Small intestine (tissue), 16 donors: ENCODE measurements at places on chromosomes 4 and X. TPM values are rescaled to one million over a fixed set of nuclear protein-coding genes. Genes with fewer than 3 reads are reported as not detected.

The TMEM154 gene
- 3.8 TPM for polyA plus RNA-seq

The PF4V1 gene
- polyA plus RNA-seq = 0.32 TPM

The MAGEA2B gene
- not detected for polyA plus RNA-seq

The ARHGAP6 gene
- polyA plus RNA-seq = not detected

The POF1B gene
- 98.1 TPM for polyA plus RNA-seq

The ARHGAP36 gene
- not detected for polyA plus RNA-seq

The HS3ST1 gene
- polyA plus RNA-seq = 1.2 TPM

The TMSB15C gene
- 2.9 TPM for polyA plus RNA-seq

- no peak overlapping the region for H3K27ac ChIP-seq
- H3K4me1 ChIP-seq = no peaks in the 10 kb centered on the region
- no peak for DNase-seq
- H3K27me3 ChIP-seq = no peaks in the 10 kb centered on the region
- H3K4me3 ChIP-seq = no peak overlapping the region
These were observed 76.8 kb downstream of the RNF150 start for GRCh38 chr4:141056473-141056872.

- H3K4me1 ChIP-seq = peaks cover 8% of the 10 kb centered on the region
- H3K4me3 ChIP-seq = no peak overlapping the region
- H3K27ac ChIP-seq = no peak overlapping the region
- no peaks in the 10 kb centered on the region for H3K27me3 ChIP-seq
These were observed 35.7 kb upstream of the FAM241A start for GRCh38 chr4:112109360-112110058.

- no peaks in the 10 kb centered on the region for H3K27me3 ChIP-seq
- no peak for DNase-seq
- H3K36me3 ChIP-seq = no peaks in the 10 kb centered on the region
- no peak overlapping the region for H3K27ac ChIP-seq
- H3K4me1 ChIP-seq = no peaks in the 10 kb centered on the region
These were observed 22.8 kb downstream of the RAB28 start for GRCh38 chr4:13461191-13461905.

DNA sequence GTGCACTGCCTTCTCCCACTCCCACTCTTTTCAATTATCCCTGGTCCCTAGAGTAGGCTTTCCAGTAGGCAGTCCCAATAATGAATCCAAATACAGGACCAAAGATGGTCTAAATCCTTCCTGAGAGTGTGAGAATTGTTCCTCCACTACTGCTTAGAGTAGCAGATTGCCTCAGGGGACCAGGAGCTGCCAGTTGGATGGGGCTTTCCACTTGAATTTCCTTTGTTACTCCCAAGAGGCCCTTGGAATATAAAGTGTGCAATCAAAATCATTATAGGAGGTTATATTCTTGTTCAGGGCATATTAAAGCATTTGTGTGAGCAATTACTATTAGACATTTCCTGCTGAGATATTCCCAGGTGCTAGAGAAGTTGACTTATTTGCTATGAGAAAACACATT, 156.6 kb upstream of the TLL1 start:
- no peak overlapping the region for H3K4me3 ChIP-seq
- H3K27ac ChIP-seq = no peak overlapping the region
- no peaks in the 10 kb centered on the region for H3K4me1 ChIP-seq
- no peaks in the 10 kb centered on the region for H3K27me3 ChIP-seq

DNA sequence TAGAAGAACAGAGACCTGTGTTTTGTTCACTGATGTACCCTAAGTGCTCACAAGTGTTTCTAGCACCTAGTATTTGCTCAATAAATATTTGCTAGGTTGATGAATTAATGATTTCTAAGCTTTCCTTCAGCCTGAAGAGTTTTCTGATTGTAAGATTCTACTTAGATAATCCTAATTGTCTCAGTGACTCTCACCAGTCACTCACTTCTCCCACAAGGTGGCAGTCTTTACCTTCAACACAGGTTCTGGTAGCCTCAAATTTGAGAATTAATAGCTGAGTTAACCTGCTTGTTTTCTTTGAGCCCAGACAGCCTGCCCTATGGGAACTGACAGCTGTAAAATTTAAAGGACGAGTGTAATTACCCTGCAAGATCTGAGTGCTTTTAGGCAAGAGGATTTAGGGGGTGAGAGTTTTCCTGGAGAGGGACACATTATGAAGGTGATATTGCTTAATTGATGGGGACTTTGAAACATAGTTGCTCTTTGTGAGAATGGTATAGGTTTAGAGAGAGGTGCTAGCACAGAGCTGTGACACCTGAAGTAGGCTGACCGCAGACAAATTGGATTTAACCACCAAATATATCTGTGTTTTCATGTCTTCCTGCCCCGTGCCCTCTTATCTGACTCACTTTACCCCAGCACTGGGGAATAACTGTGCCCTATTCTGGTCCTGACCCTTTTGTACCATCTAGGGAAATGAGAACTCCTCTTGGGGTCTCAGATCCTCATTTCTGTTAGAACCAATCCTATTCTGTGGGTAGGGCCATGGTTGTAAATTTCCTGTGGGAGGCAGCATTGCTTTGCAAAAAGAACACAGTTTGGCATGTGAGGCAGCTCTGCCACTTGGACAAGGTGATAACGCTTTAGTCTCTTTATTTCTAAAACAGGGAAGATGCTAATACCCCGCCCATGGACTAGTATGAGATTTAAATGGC, 27.7 kb downstream of the CD38 start:
- no peak overlapping the region for H3K27ac ChIP-seq
- H3K4me1 ChIP-seq = no peaks in the 10 kb centered on the region
- peak; percentile 68 for DNase-seq
- no peaks in the 10 kb centered on the region for H3K27me3 ChIP-seq

GRCh38 chr4:80462621-80463091, 127.1 kb downstream of the CFAP299 start:
- DNase-seq = peak; percentile 31
- no peak overlapping the region for H3K4me3 ChIP-seq
- no peak overlapping the region for H3K27ac ChIP-seq
- no peaks in the 10 kb centered on the region for H3K27me3 ChIP-seq
- H3K4me1 ChIP-seq = no peaks in the 10 kb centered on the region

- no peak overlapping the region for H3K27ac ChIP-seq
- no peaks in the 10 kb centered on the region for H3K27me3 ChIP-seq
- no peak for DNase-seq
- H3K36me3 ChIP-seq = no peaks in the 10 kb centered on the region
- no peak overlapping the region for H3K4me3 ChIP-seq
These were observed 193.8 kb upstream of the BCOR start for GRCh38 chrX:40291553-40291952.

DNA sequence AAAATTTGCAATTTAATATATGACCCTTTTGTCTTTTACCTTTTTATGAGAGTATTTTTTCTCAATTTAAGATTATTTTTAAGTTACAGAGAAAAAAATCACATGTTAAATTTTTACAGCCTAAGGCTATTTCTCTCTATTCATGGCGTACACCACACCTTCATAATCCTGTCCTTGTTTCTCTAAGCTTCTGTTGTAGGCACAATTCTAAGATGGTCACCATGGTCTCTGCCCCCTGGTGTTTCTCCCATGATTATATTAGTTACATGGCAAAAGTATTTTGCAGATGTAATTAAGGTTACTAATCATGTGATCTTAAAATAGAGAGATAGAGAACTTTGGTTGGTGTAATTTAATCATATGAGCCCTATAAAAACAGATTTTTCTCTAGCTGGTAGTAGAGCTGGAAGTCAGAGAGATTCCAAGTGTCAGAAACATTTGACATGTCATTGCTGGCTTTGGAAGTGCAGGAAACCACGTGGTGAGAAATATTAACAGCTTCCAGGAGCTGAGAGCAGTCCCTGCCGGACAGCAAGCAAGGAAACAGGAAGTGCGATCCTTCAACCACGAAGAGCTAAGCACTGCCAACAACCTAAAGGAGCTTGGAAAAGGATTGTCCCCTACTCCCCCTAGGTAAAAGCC, 89.8 kb downstream of the EIF4E start:
- no peak overlapping the region for H3K4me3 ChIP-seq
- no peaks in the 10 kb centered on the region for H3K27me3 ChIP-seq
- no peaks in the 10 kb centered on the region for H3K36me3 ChIP-seq
- no peaks in the 10 kb centered on the region for H3K4me1 ChIP-seq
- no peak overlapping the region for H3K27ac ChIP-seq

GRCh38 chr4:118917582-118917981, 28.9 kb downstream of the SYNPO2 start:
- H3K36me3 ChIP-seq = no peaks in the 10 kb centered on the region
- no peak overlapping the region for H3K27ac ChIP-seq
- H3K4me3 ChIP-seq = no peak overlapping the region
- H3K27me3 ChIP-seq = no peaks in the 10 kb centered on the region

- no peaks in the 10 kb centered on the region for H3K27me3 ChIP-seq
- no peaks in the 10 kb centered on the region for H3K36me3 ChIP-seq
- no peak overlapping the region for H3K27ac ChIP-seq
- H3K4me1 ChIP-seq = no peaks in the 10 kb centered on the region
- H3K4me3 ChIP-seq = no peak overlapping the region
These were observed 924 bp downstream of the EPHA5 start for GRCh38 chr4:65669111-65670019.

GRCh38 chr4:2261110-2261852, 628 bp downstream of the MXD4 start:
- H3K27ac ChIP-seq = peak overlapping the region; percentile 56
- H3K4me1 ChIP-seq = peaks cover 10% of the 10 kb centered on the region
- no peaks in the 10 kb centered on the region for H3K36me3 ChIP-seq
- H3K27me3 ChIP-seq = no peaks in the 10 kb centered on the region
- peak overlapping the region; percentile 91 for H3K4me3 ChIP-seq

DNA sequence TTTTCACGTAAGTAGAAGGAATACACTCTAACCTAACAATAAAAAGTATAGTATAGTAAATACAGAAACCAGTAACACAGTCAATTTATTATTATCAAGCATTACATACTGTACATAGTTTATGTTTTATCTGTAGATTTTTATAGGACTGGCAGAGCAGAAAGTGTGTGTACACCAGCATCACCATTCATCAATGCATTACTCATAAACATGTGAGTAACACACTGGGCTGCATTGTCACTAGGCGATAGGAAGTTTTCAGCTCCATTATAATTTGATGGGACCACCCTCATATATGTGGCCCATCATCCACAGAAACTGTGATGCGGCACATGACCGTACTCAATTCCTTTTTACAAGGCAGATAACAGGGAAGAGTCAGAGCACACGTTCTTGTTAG, 137.8 kb upstream of the RBPJ start:
- no peak overlapping the region for H3K4me3 ChIP-seq
- no peaks in the 10 kb centered on the region for H3K27me3 ChIP-seq
- DNase-seq = no peak
- H3K27ac ChIP-seq = no peak overlapping the region

GRCh38 chr4:185839194-185839712, 27.3 kb upstream of the SORBS2 start:
- no peak overlapping the region for H3K4me3 ChIP-seq
- peak; percentile 40 for DNase-seq
- peak overlapping the region; percentile 47 for H3K27ac ChIP-seq
- no peaks in the 10 kb centered on the region for H3K36me3 ChIP-seq
- H3K4me1 ChIP-seq = peaks cover 12% of the 10 kb centered on the region

GRCh38 chr4:25834411-25835107, 28.2 kb downstream of the SEL1L3 start:
- peaks cover 2% of the 10 kb centered on the region for H3K36me3 ChIP-seq
- no peaks in the 10 kb centered on the region for H3K4me1 ChIP-seq
- H3K27me3 ChIP-seq = no peaks in the 10 kb centered on the region
- no peak overlapping the region for H3K27ac ChIP-seq

DNA sequence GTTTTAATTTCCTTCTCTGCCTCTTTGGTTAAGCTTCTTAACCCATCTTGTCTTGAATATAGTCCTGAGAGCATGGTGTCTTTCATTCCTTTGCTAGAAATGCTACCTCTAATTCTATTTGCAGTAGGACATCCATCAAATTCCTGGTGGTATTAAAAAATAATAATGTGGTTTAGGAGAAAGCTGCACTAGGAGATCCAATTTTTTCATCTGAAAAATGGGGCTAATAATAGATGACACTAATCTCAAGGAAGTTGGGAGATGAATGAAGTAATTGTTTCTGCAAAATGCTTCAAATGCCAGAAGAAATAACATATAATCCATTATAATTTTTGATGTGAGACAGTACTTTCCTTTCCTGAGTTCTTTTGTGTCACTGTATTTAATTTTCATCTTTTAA, 194.9 kb downstream of the PACRGL start:
- no peaks in the 10 kb centered on the region for H3K4me1 ChIP-seq
- no peak for DNase-seq
- H3K27me3 ChIP-seq = no peaks in the 10 kb centered on the region
- no peak overlapping the region for H3K27ac ChIP-seq
- no peak overlapping the region for H3K4me3 ChIP-seq

- H3K27ac ChIP-seq = no peak overlapping the region
- no peak overlapping the region for H3K4me3 ChIP-seq
- H3K27me3 ChIP-seq = no peaks in the 10 kb centered on the region
- DNase-seq = no peak
These were observed 1.2 kb upstream of the SLC2A9 start for GRCh38 chr4:10022346-10023049.

GRCh38 chrX:27086237-27086636, 376.9 kb downstream of the PPP4R3C start:
- no peak for DNase-seq
- H3K4me1 ChIP-seq = no peaks in the 10 kb centered on the region
- H3K27me3 ChIP-seq = no peaks in the 10 kb centered on the region
- H3K4me3 ChIP-seq = no peak overlapping the region
- no peaks in the 10 kb centered on the region for H3K36me3 ChIP-seq

GRCh38 chr4:147740176-147740575, 8.3 kb downstream of the ARHGAP10 start:
- H3K4me3 ChIP-seq = no peak overlapping the region
- H3K27ac ChIP-seq = no peak overlapping the region
- H3K4me1 ChIP-seq = no peaks in the 10 kb centered on the region
- no peak for DNase-seq
- H3K27me3 ChIP-seq = no peaks in the 10 kb centered on the region

DNA sequence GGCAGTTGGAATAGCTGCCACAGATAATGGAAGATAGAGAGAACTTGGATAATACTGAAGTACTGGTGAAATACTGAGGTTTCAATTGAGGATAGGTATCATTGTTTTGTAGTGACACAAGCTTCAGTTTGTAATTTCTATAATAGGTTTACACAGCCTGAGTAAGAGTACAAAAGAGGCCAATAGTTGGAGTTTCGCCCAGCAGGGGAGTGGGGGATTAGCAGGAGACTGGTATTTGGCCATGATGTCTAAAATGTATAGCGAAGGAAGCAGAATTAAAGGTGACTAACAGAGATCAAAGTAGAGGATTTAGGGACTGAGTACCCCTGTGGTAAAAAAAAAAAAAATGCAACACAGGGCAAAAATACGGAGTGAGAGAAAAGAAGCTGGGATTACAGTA, 129.5 kb downstream of the KCTD8 start:
- DNase-seq = no peak
- H3K4me3 ChIP-seq = no peak overlapping the region
- no peaks in the 10 kb centered on the region for H3K36me3 ChIP-seq
- H3K27ac ChIP-seq = no peak overlapping the region

GRCh38 chr4:114691865-114692264, 93.3 kb downstream of the UGT8 start:
- H3K4me1 ChIP-seq = no peaks in the 10 kb centered on the region
- H3K4me3 ChIP-seq = no peak overlapping the region
- H3K27me3 ChIP-seq = no peaks in the 10 kb centered on the region
- no peaks in the 10 kb centered on the region for H3K36me3 ChIP-seq
- no peak for DNase-seq
